ENCODE measurements at places on chromosomes 4 and X.

DNA sequence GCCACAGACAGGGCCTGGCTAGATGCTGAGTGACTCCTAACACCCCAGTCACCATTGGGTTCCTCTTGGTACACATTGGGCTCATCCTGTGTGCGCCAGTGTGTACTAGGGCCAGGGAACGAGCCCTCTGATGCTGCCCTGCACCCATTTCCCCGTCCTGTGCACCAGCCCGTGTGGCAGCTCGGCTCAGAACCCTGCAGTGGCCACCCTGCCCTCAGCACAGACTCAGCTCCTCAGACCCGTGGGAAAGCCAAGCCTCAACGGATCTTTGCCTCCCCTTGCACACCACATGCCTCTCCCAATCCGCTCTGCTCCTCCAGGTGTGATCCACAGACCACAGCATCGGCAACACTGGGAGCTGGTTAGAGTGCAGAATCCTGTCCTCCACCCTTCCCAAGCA lies 38.6 kb downstream of the EVC start:
- no peak for DNase-seq

DNA sequence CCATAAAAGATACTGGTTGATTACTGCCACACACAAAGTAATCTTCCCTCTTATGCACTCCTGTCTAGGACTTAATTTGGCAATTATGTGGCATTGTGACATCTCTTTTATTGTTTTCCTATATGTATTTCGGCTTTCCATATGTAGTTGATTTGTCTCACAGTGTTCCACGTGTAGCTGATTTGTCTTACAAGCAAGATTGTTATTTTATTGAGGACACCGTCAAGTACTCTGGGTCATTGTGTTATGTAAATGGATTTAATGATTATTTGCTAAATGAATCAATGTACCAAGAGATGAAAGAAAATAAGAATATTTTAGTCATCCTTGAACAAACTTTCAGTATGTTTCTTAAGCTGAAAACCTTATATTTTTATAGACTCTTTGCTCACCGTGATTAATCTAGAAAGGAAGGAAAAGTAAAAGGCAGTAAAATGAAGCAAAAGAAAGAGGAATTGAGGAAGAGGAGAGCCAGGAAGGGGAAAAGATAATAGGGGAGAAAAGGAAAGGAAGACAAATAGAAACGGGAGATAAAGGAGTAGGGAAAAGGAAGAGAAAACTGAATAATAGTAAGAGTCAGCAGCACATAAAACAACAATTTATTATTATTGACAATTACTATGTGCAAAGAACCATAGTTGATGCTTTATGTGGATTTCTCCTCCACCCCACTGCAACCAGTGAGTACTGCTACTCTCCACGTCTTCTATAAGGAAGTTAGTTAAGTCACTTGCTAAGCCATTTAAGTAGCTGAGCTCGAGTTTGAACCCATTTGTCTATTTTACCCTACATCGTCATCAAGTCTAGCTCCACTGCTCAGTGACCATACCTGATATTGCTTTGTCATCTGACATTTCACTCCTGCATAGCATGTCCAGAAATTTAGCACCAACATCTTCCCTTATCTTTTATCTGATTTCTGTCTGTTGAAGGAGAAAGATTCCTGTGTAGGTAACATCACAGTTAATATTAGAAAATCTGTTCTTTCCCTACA lies 336.5 kb downstream of the BMPR1B start:
- no peak for DNase-seq

GRCh38 chr4:7698584-7698983 lies 241.1 kb downstream of the AFAP1 start:
- no peak for DNase-seq

DNA sequence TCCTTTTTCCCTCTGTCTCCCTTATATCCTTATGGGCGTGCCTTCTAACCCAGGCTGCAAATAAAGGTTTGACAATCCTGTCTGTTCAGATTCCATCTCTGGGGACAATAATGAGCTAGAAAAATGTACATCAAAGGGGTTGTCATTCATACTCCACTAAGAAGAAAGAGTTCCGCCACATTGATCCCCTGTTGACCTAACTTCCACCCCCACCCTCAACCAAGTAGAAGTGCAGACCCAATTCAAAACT lies 541 bp upstream of the GABRA3 start:
- DNase-seq = no peak

- DNase-seq = no peak
Measured at GRCh38 chrX:4710618-4711433, 997.4 kb upstream of the PRKX start.

- DNase-seq = no peak
Measured at GRCh38 chrX:30085571-30085970, 129.8 kb upstream of the MAGEB2 start.

DNA sequence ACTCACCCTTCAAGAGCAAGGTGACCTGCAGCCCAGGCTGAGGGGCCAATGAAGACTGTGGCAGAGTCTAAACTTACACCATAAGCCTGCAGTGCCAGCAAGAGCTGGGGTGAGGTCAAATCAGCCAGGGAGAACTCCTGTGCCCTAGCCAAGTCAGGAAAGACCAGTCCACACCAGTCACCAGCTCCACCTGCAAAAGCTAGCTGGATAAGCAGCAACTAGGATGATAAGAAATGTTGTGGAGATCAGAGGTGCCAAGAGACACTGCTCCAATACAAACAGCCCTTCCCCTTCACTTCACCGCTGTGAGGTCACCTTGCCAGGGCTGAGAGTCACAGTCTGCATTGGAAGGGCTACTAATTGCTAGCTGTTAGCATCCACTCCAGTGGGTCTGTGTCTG lies 31.3 kb downstream of the NIPAL1 start:
- no peak for DNase-seq

GRCh38 chr4:159141193-159141592 lies 38.3 kb downstream of the RAPGEF2 start:
- DNase-seq = peak; percentile 3

- no peak for DNase-seq
Measured at GRCh38 chr4:39900966-39901365, 76.7 kb downstream of the PDS5A start.

DNA sequence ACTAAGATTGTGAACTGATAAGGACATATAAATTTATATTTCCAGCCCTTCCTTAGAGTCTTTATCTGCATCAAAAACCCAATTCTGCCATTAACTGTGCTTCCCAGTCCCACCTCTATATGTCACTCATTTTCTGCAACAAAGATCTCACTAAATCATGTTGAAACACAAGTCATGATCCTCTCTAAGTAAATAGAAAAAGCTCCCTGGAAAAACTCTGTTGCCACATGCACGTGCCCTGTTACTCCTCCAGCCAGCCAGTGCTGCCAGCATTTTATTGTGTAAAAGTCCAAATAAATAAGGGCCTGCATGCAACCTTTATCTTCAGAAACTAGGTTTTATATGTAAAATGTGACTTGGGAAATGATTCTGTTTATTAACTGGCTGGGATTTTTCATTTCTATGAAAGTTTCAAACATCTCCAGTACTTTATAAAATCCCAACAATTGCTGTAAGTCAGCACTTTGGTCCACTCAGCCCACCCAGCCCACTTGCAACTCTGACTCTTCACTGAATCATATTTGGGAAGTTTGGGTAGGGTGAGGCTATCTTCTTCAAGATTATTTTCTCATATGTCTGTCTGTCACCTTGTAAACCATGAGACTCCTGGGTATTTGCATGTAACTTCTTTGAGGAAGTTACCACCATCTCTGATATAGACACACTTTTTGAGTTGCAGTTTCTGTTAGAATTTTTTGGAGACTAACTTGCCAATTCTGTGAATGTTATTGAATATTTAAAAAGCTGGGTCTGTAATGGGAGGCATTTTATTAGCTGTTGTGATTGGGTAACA lies 40.0 kb upstream of the SMARCA5 start:
- DNase-seq = no peak

Data from AG04450 (cell line).